ENCODE measurements at places on chromosomes 3 and 15.
A peak's percentile ranks its signal among the peaks of the same experiment; 100 is the strongest.

DNA sequence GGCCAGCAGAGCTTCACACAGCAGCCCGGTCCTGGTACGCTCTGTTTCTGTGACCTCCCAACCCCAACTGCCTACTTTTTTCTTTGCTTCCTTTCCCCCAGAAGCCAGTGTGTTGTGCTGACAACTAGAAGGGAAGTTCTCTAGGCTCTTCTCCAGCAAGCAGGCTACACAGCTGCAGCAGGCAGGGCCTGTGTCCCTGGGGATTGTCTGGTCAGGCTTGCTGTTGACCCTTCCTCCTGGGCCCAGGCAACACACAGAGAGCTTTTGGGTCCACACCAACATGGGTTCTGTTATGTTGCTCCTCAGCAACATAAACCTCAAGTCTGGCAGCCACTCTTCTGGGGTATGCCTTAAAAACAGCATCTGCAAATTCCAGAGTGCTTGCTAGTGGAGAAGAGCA, 36.2 kb upstream of the TSPAN3 start:
- no peak for DNase-seq

DNA sequence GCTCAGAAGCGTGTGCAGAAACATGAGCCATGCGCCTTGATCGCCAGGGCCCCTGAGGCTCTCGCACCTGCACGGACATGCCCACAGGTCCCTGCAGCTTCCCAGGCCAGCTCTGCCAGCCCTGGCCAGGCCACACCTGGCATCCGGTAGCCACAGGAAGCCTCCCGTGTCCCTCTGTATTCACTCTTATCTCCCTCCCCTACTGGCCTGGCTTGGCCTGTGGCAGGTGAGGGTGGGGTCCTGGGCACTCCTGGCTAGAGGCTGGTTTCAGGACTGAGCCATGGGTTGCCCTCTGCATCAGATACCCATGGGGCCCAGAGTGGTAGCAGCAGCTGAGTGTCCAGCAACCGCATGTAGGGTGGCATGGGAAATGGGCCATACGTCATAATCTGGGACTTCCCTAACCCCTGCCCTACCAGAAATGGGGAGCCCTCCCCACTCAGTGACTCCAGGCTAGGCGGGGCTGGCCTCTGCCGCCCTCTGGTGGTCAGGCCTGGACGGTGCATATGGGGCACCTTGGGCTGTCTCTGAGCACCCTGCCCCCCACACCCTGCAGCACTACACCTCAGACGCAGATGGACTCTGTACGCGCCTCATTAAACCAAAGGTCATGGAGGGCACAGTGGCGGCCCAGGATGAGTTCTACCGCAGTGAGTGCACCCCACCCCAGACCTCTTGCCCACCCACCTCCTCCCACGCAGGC, 12.6 kb upstream of the LMAN1L start:
- DNase-seq: peak; percentile 84

GRCh38 chr3:96803870-96804269, 10.5 kb upstream of the EPHA6 start:
- DNase-seq: no peak

- DNase-seq: no peak
These were observed 123.1 kb upstream of the STRIT1 start for GRCh38 chr3:155416500-155417118.

GRCh38 chr3:51283421-51283820, 101.7 kb upstream of the MANF start:
- DNase-seq: no peak

DNA sequence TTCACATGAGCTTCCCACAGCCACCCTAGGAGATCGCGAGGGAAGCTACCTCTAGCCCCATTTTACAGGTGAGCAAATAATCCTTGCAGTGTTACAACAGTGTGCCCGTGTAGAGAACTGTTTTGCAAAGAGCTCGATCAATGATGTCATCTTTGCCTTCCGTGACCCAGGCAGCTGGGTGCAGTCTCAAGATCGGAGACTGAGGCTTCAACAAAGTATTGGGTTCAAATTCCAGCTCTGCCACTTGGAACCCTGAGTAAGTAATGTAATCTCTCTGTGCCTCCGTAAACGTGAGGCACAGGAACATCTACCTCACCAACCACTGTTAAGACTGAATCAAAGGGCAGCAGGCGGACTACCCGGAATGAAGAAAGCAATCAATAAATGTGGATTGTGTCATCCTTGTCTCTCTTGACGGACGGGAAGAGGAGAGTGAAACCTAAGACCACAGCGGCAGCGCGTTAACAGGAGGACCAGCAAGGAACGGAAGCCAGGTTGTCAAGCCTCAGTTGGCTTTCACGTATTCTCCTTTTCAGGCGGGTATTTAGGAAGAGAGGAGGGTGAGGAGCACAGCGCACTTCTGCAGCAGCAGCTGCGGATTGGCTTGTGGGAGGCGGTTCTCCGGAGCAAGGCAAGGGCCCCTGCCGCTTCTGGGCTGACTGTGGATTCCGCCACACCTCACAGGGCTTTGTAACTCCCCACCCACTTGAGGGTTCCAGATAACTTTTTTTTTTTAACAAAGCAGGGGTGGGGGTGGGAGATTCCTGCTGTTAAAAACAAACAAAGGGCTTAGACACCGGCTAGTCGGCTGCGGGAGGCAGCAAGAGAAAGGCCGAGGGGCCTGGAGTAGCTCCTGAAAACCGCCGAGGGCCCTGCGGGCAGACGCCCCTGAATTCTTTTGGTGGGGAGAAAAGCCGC, 1.5 kb upstream of the SMAD3 start:
- DNase-seq: no peak

DNA sequence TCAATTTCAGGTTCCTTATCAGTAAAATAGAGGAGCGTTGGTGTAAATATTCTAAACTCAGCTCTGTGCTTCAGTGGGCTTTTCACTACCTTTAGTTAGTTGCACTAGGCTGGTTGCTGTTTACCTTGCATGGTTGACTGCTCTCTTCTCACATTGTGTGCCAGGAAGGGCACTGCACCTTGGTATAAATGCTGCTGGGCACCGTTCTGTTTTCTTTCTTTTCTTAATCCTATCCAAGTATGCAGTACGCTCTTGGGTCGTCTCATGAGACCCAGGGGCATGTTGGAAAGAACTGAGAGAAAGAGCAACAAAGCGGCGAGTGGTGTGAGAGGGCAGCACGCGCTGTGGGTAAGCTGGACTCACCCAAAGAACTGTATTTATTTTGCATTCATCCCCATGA, 22.4 kb downstream of the KCNMB2 start:
- no peak for DNase-seq

- DNase-seq: no peak
These were observed 33.0 kb downstream of the HERC1 start for GRCh38 chr15:63800739-63801138.

DNA sequence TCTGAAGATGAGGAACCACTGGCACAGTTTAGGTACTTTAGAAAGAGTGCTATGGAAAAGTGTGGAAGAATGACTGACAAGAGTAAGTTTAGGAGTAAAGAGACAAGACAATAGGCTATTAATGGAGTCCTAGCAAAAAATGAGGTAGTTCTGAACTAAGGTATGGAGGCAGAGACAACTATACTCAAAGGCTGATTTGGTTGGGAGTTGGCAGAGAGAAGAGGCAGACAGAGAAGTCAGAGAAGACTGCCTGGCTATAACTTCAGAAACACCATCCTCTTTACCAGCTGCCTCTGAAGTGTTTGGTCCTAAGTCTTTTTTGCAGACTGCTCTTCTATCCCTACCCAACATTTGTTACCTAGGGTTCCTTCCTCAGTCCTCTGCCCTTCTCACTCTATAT, 19.2 kb downstream of the DYNC1LI1 start:
- DNase-seq: no peak

- no peak for DNase-seq
These were observed 63.3 kb upstream of the TLE3 start for GRCh38 chr15:70160803-70161565.

GRCh38 chr3:169675091-169675490, 11.6 kb upstream of the MECOM start:
- no peak for DNase-seq

GRCh38 chr3:66267031-66267430, 46.2 kb downstream of the SLC25A26 start:
- DNase-seq: no peak

DNA sequence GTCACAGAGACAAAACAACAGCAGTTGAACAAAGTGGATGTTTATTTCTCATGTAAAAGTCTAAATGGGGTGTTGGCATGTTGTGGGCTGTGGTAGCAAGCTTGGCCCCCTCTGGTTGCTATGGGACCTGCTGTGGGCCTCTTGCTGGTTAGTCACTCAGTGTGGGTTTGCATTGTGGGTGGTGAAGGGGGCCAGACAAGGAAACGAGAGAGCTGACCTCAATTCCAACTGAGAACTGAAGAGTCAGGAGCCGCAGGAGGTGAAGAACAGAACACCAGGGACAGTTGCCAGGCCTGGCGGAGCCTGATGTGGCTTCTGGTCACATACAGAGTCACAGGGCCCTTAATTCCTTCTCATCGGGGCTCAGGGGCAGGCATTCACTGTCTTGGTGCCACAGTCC, 1.9 kb upstream of the ADPGK start:
- peak; percentile 33 for DNase-seq

DNA sequence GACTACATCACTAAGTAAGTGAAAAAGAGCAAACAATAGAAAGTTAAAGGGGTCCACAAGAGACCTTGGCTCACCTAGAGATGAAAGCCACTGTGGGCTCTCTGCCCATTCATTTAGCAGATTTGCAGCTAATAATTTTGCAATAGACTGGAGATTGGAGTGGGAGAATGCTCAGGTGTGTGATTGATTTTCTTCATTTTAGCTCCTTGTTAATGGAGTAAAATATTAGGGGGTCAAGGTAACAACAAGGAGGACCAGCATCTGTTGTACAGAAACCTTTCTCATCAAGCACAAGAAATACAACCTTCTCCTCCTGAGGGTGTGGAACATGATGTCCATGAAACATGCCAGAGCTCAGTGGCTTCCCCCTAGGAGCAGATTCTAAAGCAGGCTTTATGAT, 63.2 kb downstream of the TMEM266 start:
- DNase-seq: no peak

DNA sequence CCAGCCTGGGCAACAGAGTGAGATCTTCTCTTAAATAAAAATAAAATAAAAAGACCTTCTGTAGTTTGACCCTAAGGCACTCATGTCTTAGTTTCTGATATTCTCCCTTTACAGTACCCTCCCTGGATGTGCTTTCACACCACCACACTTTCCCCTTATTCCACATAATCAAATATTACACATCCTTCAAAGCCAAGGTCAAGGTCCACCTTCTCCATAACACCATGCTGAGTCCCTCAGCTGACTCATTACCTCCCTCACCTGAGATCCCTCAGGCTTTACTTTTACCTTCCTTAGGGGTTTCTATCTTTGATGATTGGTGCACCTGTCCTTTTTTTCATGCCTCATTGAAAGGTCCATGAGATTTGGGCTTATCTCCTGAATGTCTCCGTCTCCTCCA, 25.5 kb upstream of the MNS1 start:
- DNase-seq: no peak

DNA sequence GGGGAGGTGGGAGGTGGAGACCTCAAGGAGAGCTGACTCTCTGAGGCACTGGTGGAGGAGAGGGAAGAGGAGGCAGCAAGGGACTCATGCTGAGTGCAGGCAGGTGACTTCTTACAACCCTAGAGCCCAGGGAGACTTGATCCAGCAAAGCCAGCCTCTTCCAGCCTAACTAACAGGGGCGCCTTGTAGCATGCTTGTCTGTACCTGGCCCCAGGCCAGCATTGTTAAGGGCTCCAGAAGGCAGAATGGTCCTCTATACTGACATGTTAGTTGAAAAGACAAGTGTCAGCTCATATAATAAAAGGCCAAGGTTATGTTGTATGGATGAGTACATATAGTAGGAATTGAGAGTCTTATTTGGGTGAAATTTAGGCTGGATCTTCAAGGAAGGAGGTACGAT, 65.4 kb downstream of the CHDH start:
- no peak for DNase-seq

DNA sequence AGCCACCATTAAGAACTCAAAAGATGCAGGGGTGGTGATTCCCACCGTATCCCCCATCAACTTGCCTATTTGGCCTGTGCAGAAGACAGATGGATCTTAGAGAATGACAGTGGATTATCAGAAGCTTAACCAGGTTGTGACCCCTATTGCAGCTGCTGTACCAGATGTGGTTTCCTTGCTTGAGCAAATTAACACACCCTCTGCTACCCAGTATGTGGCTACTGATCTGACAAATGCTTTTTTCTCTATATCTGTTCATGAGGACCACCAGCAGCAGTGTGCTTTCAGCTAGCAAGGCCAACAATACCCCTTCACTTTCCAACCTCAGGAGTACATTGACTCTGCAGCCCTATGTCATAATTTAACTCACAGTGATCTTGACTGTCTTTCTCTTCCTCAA, 8.6 kb upstream of the MCF2L2 start:
- no peak for DNase-seq

GRCh38 chr15:40344631-40345120, 3.9 kb upstream of the CCDC9B start:
- peak; percentile 44 for DNase-seq

GRCh38 chr3:49882166-49882565, 12.5 kb upstream of the CAMKV start:
- no peak for DNase-seq

GRCh38 chr15:72724028-72724427, 38.0 kb downstream of the BBS4 start:
- DNase-seq: no peak

GRCh38 chr15:38642689-38643270, 78.2 kb upstream of the RASGRP1 start:
- DNase-seq: no peak

- no peak for DNase-seq
These were observed 1.7 kb downstream of the P2RY14 start for GRCh38 chr3:151276687-151277042.

GRCh38 chr3:25174251-25174650, 253.8 kb upstream of the RARB start:
- DNase-seq: no peak

- no peak for DNase-seq
These were observed 97.5 kb downstream of the TCF12 start for GRCh38 chr15:57015897-57016296.

DNA sequence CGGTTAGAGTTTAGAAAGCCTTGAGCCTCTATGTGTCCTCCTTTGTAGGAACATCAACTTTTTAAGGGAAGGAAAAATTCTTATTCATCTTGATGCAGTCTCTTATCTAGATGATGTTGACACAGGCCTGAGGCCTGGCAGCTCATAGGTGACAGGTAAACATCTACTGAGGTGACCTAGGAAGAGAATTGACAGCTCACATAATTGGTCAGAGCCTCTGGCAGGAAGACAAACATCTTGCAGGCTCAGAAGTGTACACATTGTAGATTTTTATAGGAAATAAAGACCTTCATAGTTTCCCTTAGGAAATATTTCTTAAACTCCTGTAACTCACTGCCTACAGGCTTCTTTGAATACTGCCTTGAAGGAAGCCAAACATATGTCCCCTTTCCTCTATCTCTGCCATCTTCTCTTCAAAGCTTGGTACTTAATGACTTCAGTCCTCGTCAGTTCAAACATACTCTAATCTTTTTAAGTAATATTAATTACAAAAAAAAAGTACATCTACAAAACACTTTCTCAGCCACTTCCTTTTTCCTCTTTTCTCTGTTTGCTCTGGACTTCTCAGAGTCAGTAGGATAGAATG, 341.3 kb downstream of the TBL1XR1 start:
- DNase-seq: no peak

DNA sequence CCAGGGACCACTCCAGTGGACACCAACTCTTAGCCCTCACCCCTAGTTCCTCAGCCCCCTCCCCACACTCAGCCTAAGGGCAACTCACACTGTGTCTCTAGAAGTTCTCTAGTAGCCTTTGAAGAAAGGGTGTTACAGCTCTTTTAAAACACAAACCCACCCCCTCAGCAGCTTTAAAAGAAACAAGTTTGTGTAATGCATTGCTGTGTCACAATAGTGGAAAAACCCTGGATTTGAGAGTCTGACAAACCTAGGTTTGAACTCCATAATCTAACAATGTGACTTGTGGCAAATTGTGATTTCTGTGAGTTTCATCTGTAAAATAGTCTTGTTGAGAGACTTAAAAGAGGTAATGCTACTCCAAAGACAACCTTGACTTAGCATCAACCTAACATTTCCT, 54.0 kb downstream of the PLCH1 start:
- DNase-seq: no peak
